ENCODE measurements at places on chromosomes 6 and 20.

- peak; percentile 40 for DNase-seq
These were observed 392.1 kb upstream of the HSF2 start for GRCh38 chr6:122007339-122007738.

DNA sequence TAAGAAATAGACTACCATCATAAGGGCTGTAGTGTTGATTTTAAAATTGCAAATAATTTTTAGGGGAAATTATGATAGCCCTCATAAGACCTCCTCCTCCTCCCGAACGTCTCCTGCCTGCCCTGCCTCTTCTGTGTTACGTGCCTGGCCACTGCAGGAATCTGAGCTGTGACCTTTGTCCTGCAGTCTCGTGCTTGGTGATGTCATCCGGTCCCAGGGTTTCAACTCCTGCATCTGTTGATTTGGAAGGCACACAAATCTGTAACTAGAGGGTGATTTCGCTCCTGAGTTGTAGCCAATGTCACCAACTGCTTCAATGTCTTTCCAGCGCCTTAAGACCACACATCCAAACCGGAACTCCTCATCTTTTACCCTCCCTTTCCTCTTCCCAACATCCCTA, 163.2 kb downstream of the AIG1 start:
- no peak for DNase-seq

DNA sequence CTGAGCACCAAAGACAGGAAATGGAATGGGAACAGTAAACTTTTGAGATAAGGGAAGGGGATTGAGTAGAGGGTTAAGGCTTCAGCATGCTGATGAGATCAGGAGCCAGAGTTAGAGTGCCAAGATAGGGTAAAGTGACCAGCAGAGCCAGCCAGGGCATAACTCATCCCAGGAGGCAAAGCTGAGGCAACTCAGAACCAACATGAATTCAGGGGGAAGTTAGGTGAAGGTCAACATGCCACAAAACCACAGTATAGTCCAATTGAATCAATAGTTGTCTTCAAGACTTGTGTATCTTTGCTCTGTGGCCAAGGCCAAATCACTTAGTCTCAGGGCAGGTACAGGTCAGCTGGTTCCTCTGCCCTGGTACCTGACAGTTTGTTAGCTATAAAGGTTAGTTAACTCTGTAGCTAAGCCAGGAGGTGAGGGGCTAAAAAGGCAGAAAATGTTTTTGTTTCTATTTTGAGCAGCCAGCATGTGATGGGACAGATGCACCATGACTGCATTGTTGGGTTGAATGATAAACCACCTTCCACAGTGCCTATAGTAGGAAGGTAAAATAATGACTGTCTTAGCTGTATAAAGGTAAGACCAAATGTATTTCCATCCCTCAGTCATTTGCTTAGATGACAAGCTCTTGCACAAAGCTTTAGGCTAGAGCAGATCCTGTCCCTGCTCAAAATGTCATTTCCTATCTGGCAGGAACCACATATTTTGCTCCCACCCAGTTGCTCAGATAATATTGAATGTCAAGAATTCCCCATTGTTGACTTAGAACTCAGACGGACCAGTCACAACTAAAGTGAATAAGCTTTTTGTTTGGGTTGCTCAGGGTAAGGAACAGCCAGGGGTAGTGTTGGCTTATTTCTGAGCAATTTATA, 15.8 kb downstream of the RNF8 start:
- DNase-seq: peak; percentile 52

DNA sequence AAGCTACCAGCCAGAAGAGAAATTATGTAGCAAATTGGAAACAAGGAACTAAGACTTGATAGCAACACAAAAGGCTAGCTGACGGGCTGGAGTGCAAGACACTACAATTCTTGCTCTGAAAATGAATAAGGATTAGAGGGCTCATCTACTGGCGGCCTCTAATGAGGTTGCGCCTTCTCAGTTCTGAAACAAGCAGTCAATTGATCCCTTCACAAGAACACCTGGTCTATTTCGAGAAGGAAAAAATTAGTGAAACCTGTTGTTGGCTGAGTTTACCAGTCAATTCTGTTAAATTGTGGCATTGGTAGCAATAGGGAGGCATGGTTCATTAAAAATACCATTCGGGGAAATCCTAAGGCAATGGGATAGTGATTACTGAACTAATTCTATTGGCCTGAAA, 74.8 kb upstream of the JARID2 start:
- DNase-seq: no peak

DNA sequence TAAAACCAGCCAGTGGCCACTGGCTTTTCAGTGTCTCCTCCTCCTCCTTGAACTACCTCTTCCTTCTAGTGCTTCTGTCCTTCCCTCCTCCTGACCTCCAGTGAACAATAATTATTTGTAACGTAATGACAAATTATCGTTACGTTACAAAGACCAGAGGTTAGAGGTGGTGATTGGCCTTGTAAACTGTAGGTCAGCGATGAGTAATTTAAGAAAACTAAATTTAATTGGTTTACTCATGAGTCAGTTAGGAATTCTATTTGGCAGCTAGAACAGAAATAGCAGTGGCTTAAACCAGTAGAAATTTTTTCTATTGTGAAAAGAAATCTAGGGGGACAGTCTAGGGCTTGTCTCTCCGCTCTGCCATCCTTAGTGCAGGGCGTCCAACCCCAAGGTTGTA, 38.8 kb downstream of the PPARD start:
- DNase-seq: peak; percentile 38

GRCh38 chr20:37356387-37356786, 10.4 kb downstream of the SRC start:
- DNase-seq: no peak

DNA sequence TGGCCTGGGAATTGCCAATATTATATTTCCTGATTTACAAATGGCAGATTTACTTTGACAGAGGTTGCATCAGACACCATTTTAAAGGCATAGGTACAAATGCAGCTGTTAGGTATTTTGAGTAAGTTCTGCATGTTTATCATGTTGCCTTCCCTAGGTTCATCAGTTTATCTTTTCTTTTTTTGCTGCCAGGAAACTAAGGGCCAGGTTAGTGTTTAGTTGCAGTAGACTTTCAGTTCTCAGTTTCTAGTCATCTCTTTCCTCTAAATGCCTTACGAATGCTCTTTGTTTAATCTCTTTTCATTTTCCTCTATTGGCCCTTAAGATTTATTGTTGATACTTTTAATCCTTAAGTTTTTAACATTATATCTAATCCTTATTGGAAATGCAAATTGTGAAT, 129.9 kb downstream of the SMAP1 start:
- DNase-seq: no peak

DNA sequence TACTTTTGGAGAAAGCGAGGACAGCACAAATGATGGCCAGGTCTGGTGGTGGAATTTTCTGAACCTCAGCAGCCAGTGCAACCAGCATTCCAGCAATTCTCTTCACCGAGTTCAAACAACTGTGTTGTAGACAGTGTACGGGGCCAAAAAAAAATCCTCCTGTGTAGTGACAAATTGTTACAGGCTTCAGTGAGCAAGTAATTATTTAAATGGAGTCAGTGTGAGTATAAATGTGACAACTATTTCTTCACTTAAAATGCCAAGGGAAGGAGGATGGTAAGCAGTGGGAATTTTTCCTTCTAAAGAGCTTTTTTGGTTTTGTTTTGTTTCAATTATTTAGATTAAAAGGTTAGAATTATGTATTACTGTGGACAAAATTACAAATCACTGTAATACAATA, 154.1 kb downstream of the TMEM242 start:
- DNase-seq: no peak

GRCh38 chr6:164063346-164063745, 648.8 kb downstream of the QKI start:
- DNase-seq: no peak

DNA sequence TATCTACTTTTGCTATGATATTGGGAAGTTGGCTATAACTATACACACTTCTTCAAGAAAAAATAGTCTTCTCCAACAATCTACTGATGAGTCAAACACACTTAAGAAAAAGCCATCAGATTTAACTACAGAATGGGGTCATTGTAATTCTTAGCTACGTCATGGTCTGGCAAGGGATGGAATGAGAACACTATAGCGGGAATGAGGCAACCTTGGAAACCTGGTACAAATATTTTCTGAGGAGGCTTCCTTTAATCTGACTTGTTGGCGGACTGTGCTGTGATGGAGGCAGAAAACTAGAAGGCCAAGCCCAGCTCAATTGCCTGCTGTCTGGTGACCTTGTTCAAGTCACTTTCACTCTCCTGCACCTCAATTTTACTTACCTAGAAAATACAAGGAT, 586.8 kb upstream of the JAG1 start:
- no peak for DNase-seq

GRCh38 chr6:44058617-44059358, 68.5 kb downstream of the MRPL14 start:
- DNase-seq: peak; percentile 97

DNA sequence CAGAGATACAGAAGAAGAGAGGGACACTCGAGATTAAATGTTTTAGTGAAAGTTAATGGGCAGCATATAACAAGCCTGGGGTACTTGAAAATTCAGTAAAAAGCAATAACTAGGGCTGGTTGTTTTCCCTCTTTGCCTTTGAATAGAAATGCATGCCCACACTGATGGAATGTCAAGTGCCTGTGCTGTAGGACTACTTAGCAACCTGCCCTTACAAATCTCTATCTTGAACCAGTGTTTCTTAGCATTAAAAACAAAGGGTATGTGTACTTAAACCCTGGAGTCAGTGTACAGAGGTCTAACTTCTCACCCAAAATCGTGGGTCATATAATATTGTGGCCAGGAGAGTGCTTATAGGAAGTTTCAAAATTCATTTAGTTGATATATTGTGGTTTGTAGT, 37.1 kb downstream of the RNF144B start:
- no peak for DNase-seq

DNA sequence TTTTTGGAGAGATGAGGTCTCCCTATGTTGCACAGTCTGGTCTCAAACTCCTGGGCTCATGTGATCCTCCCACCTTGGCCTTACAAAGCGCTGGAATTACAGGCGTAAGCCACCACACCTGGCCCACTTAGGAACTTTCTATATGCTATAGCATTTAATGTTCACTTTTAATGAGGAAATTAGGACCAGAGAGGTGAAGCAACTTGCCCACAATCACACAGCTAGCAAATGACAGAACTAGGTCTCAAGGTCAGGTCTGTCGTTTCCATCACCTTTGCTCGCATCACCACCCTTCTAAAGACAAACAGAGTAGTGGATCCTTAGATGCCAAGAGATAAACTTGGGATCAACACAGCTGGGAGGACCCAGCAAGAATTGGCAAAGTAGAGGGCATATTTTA, 381.7 kb downstream of the CD83 start:
- no peak for DNase-seq

- DNase-seq: no peak
These were observed 151.2 kb upstream of the TMEM170B start for GRCh38 chr6:11386323-11386722.

- no peak for DNase-seq
These were observed 48.2 kb downstream of the RBM38 start for GRCh38 chr20:57439432-57439831.

GRCh38 chr20:63652192-63652980, 838 bp downstream of the STMN3 start:
- DNase-seq: peak; percentile 18

- no peak for DNase-seq
These were observed 24.4 kb downstream of the GNAS-AS1 start for GRCh38 chr20:58826271-58826670.

DNA sequence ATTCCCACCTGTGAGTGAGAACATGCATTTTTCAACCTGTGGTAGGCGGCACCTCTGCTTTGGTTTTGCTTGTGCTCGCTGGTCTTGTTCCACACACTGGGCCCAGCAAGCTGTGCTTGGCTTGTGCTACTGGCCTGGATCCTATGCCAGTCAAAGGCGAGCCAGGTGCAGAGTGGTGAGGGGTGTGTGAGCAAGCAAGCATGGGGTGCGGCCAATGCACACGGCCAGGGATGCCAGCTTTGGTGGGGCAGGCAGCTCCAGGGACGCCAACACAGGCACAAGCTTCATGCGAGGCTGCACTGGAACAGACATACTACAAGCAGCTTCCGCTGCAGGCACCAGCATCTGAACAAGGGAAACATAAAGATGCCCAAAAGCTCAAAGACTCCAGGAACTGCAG, 654.9 kb upstream of the EYS start:
- no peak for DNase-seq

DNA sequence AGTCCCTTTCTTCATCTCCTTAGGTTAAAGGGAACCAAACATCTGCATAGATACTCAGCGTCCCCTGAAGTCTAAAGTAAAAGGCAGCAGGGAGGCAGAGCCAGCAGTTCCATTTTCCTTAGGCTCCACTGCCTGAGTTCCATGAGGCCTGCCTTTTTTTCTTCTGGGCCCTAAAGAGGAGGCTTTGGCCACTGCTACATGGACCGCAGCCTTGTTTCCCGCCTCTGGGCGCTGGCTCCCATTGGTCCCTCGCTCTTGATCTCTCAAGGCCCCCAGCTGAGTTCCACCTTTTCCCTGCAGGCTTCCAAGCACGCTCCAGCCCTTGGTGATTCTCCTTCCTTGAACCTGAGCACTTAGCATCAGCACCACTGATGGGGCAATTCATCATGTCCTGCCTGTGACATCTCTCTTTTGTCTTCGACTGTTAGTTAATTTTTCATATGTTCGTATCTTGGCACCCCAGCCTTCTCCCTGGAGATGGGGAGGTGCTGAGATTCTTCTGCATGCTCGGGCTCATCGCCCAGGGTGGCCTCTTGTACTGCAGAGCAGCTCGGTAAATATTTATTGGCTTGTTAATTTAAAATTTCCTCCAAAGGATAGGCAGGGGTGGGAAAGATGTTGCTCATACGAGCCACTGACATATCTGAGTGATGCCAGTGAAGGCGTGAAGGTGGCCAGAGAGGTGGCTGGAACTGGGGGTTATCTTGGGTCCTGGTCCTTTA, 3.4 kb downstream of the MLN start:
- DNase-seq: no peak

GRCh38 chr20:22719167-22719591, 134.8 kb upstream of the FOXA2 start:
- no peak for DNase-seq

DNA sequence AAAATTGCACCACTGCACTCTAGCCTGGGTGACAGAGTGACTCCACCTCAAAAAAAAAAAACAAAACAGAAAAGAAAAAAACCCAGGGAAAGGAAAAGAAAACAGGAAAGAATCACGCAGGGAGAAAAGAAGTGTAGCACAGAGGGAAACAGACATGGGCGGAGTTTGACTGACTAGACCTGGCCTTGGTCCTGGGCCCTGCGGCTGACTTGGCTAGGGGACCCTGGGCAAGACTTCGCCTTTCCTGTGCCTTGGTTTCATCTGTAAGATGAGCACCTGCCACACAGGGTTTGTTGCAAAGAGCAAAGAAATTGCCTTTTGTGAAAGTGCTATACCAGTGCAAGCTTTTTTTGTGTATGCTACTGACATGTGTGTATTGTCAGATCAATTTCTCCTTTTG, 71.3 kb upstream of the KCNG1 start:
- DNase-seq: no peak

- no peak for DNase-seq
These were observed 67.1 kb upstream of the NAA20 start for GRCh38 chr20:19950042-19950441.

- peak; percentile 19 for DNase-seq
These were observed 168.7 kb downstream of the BTBD3 start for GRCh38 chr20:12086359-12086758.
